Activated naive CD4-positive, alpha-beta T cell treated with anti-CD3 and anti-CD28 coated beads for 36 hours (primary cell): ENCODE measurements at places on chromosomes 3 and 15. TPM values are rescaled to one million over a fixed set of nuclear protein-coding genes. Genes with fewer than 3 reads are reported as not detected.

Gene CRYGS
- total RNA-seq: 1.8 TPM

Gene MEGF11
- total RNA-seq: not detected

Gene FEZF2
- total RNA-seq: not detected

Gene TRIM71
- 0.02 TPM for total RNA-seq

Gene DIPK2A
- total RNA-seq: 6.3 TPM

Gene TRH
- not detected for total RNA-seq

Gene CCDC9B
- total RNA-seq: 2.2 TPM

Gene CAND2
- total RNA-seq: 2.5 TPM

Gene C3orf33
- 2.7 TPM for total RNA-seq

GRCh38 chr3:115697263-115698053 lies 74.1 kb downstream of the GAP43 start:
- DNase-seq: no peak
- H3K27me3 ChIP-seq: no peaks in the 10 kb centered on the region
- H3K27ac ChIP-seq: no peak overlapping the region
- peaks cover 5% of the 10 kb centered on the region for H3K4me1 ChIP-seq
- no peaks in the 10 kb centered on the region for H3K36me3 ChIP-seq

- H3K36me3 ChIP-seq: no peaks in the 10 kb centered on the region
- peak; percentile 6 for DNase-seq
- no peak overlapping the region for H3K27ac ChIP-seq
- no peak overlapping the region for H3K4me3 ChIP-seq
- H3K4me1 ChIP-seq: no peaks in the 10 kb centered on the region
Observed at GRCh38 chr15:37880009-37880834, 54.2 kb upstream of the TMCO5A start.

DNA sequence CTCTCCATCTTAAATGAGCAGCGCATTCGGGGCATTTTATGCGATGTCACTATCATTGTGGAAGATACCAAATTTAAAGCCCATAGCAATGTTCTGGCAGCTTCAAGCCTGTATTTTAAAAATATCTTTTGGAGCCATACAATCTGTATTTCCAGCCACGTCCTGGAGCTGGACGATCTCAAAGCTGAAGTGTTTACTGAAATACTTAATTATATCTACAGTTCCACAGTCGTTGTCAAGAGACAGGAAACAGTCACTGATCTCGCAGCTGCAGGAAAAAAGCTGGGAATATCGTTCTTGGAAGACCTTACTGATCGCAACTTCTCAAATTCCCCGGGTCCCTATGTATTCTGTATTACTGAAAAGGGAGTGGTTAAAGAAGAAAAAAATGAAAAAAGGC lies 44.4 kb upstream of the RASA2 start:
- peaks cover 23% of the 10 kb centered on the region for H3K4me1 ChIP-seq
- H3K27me3 ChIP-seq: no peaks in the 10 kb centered on the region
- no peak overlapping the region for H3K27ac ChIP-seq
- H3K4me3 ChIP-seq: no peak overlapping the region
- H3K36me3 ChIP-seq: peaks cover 15% of the 10 kb centered on the region

DNA sequence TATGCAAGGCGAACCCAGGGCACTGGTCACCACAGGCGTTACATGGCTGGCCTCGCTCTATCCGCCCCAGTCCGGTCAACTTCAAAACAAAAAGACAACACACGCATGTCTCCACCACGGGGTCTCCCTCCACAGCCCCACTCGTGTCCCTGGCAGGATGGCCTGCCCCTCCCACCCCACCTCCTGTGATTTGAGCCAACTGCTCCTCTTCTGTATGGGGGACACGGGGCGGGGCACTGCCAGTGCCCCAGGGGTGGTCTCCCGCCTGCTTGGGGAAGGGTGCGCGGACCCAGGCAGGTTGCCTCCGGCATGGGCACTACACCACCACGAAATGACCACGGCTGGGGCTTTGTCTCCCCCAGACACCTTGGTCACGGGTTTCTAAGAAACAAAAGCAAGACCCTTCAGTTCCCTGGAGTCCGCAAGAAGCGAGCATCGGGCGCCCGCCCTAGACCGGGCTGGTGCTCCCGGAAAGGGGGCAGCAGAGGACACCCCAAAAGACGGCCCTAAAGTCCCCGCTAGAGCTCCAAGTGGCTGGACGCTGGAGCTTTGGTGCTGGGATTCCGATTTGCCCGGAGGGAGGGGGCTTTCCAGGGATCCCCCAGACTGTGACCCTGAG lies 219.3 kb upstream of the PRICKLE2 start:
- H3K4me1 ChIP-seq: peaks cover 2% of the 10 kb centered on the region
- no peak overlapping the region for H3K4me3 ChIP-seq
- H3K27ac ChIP-seq: no peak overlapping the region
- DNase-seq: no peak

- peaks cover 2% of the 10 kb centered on the region for H3K4me1 ChIP-seq
- no peaks in the 10 kb centered on the region for H3K27me3 ChIP-seq
- H3K36me3 ChIP-seq: peaks cover 14% of the 10 kb centered on the region
- H3K4me3 ChIP-seq: no peak overlapping the region
- no peak overlapping the region for H3K27ac ChIP-seq
Observed at GRCh38 chr3:47008234-47008796, 28.8 kb downstream of the NBEAL2 start.

GRCh38 chr3:125515421-125515820 lies 4.6 kb downstream of the SNX4 start:
- H3K36me3 ChIP-seq: peaks cover 32% of the 10 kb centered on the region
- no peak overlapping the region for H3K4me3 ChIP-seq
- no peak overlapping the region for H3K27ac ChIP-seq
- peaks cover 64% of the 10 kb centered on the region for H3K4me1 ChIP-seq

GRCh38 chr3:160607826-160608225 lies 42.5 kb upstream of the KPNA4 start:
- H3K27ac ChIP-seq: no peak overlapping the region
- no peak for DNase-seq
- peaks cover 11% of the 10 kb centered on the region for H3K27me3 ChIP-seq
- H3K4me3 ChIP-seq: no peak overlapping the region

GRCh38 chr3:104273046-104273649 lies 1093.6 kb upstream of the ALCAM start:
- no peaks in the 10 kb centered on the region for H3K4me1 ChIP-seq
- no peaks in the 10 kb centered on the region for H3K36me3 ChIP-seq
- no peaks in the 10 kb centered on the region for H3K27me3 ChIP-seq
- no peak overlapping the region for H3K27ac ChIP-seq

DNA sequence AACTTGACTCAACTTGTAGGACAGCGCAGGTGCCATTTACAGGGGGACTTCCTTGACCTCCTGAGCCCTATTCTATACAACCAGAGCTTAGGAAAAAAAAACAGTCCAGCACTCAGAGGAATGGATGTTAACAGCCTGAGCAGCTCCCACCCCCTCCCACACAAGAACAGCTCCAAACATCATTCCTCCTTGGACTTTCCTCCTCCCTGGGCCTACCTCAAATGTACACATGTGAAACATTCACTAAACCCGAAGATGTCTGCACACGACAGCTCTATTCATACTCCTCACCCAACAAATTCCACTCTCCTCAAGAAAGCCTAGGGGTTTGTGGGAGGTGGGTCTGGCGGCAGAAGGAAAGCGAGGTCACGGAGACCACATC lies 503 bp upstream of the ATRIP start:
- no peak for DNase-seq
- H3K36me3 ChIP-seq: peaks cover 25% of the 10 kb centered on the region
- peaks cover 45% of the 10 kb centered on the region for H3K4me1 ChIP-seq
- H3K27me3 ChIP-seq: no peaks in the 10 kb centered on the region
- H3K27ac ChIP-seq: peak overlapping the region; percentile 77
- H3K4me3 ChIP-seq: peak overlapping the region; percentile 87

- H3K4me1 ChIP-seq: no peaks in the 10 kb centered on the region
- DNase-seq: no peak
- peaks cover 13% of the 10 kb centered on the region for H3K27me3 ChIP-seq
- H3K4me3 ChIP-seq: no peak overlapping the region
Observed at GRCh38 chr15:85899927-85900326, 105.2 kb upstream of the KLHL25 start.

- H3K27ac ChIP-seq: no peak overlapping the region
- peaks cover 16% of the 10 kb centered on the region for H3K27me3 ChIP-seq
- no peaks in the 10 kb centered on the region for H3K36me3 ChIP-seq
- H3K4me1 ChIP-seq: peaks cover 5% of the 10 kb centered on the region
- no peak for DNase-seq
Observed at GRCh38 chr15:89751748-89752147, 699 bp upstream of the MESP1 start.

- no peak overlapping the region for H3K27ac ChIP-seq
- H3K36me3 ChIP-seq: no peaks in the 10 kb centered on the region
Observed at GRCh38 chr3:26807272-26807671, 184.7 kb downstream of the LRRC3B start.

DNA sequence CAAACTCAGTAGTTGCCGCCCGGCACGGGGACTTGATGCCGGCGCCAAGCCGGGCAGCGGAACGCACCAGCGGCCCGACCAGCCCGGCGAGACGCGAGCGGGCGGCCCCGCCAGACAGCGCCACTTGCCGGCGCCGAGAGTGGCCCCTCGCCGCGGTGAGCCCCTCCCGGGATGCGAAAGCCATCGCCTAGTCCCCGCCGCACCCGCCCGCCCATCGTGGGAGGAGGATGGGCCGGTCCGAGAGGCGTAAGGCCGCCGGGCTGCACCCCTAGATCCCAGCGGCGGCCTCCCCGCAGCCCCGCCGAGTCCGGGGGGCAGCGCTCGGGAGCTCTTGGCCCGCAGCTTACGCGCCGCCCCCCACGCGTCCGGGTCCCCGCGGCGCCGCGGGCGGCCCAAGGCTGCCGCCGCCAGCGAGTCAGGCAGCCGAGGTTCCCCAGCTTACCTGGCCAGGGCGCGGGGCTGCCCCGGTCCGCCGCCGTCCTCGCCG lies 609 bp downstream of the GOLGA8A start:
- H3K4me3 ChIP-seq: peak overlapping the region; percentile 64
- H3K27ac ChIP-seq: no peak overlapping the region
- peaks cover 2% of the 10 kb centered on the region for H3K4me1 ChIP-seq
- DNase-seq: peak; percentile 36
- no peaks in the 10 kb centered on the region for H3K36me3 ChIP-seq
- peaks cover 4% of the 10 kb centered on the region for H3K27me3 ChIP-seq
